ENCODE measurements at places on chromosomes 2 and 18.

DNA sequence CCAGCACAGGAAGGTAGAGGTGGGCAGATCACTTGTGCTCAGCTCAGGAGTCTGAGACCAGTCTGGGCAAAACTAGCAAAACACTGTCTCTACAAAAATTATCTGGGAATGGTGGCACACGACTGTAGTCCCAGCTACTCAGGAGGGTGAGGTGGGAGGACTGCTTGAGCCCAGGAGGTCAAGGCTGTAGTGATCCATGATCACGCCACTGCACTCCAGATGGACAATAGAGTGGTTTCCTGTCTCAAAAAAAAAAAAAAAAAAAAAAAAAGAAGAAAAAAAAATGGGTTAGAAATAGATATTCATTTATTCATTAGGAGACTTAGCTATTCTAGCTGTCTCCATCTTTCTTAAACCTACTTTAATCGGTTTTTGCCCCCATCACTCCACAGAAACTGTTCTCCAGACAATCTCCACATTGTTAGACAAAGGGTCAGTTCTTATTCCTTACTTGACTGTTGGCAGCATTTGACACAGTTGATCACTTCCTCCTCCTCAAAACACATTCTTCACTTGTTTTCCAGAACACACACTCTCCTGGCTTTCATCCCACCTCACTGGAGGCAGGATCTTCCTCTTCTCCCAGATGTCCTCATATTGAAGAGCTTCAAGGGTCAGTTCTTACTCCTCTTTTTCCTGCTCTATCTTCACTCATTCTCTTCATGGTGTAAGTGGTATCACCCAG lies 103.1 kb downstream of the DTNB start:
- no peak for DNase-seq

DNA sequence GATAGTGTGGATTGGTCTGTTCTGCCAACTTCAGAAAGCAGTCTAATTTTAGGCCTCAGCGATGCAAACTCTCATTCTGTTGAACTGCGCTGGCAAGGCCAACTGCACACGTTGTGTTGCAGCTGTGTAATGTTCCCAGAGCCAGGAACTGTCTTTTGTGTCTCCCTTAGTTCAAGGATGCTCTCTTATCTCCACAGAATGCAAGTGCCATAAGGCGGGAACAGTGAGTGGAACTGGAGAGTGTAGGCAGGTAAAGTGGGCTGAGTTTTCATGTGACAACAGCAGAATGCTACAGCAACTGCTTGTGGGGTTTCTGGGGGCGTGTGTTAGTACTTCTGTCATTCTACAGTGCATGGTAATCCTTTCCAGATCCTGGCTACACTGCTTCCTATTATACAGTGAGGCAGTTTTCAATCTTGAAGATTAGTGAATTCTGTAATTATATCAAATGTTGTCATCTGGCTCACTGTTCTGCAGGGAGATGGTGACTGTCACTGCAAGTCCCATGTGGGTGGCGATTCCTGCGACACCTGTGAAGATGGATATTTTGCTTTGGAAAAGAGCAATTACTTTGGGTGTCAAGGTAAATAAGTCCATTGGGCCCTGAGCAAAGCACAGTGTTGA lies 125.8 kb downstream of the LAMA3 start:
- no peak for DNase-seq

DNA sequence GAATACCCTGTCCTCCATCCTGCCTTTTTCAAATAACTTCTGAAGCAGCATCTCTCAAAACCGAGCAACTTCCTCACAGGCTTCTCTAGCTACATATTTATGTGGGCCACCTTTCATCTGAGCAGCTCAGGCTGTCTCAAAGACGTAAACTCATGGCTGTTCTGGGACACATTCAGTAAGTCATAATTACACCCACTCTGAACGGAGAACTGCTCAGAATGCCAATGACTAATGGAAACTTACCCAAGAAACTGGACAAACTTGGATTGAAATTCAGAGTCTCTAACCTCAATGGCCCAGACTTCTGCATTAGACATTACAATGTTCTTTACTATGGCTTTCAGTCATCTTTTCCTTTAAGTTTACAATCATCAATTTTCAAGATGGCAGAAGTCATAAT lies 145.2 kb downstream of the RAD51AP2 start:
- no peak for DNase-seq

DNA sequence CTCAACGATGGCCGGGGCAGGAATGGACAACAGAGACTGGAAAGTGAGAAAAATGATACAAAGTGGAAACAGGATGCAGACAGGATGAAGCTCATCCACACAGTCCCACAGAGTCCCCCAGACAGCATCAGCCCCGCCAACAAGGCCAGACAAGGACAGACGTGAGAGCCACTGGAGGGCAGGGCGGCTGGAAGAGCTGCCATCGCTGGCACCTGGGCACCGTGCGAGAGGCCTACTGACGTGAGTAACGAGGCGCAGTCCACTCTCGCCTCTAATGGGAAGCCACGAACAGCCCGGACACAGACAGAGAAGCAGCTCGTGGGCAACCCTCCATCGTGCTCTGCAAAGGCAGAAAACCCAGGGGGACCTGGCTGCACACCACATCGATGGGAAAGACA lies 17.1 kb downstream of the HDAC4 start:
- no peak for DNase-seq

DNA sequence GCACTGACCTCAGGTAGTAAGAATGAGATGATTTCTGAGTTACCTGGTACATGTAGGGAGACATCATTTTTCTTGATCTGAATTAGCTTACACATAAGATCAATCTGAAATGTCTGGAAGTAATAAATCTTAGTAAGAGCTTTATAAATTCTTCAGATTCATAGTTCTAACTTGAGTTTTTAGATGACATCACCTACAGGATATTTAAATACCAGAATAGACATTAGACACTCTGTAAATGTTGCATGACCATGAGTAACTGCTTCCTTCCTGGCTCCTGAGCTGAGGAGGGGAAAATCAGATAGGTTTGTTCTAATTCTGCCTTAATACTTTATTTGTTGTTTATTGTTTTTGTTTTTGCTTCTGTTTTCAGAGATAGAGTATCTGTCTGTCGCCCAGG lies 181.8 kb downstream of the PHLPP1 start:
- no peak for DNase-seq

DNA sequence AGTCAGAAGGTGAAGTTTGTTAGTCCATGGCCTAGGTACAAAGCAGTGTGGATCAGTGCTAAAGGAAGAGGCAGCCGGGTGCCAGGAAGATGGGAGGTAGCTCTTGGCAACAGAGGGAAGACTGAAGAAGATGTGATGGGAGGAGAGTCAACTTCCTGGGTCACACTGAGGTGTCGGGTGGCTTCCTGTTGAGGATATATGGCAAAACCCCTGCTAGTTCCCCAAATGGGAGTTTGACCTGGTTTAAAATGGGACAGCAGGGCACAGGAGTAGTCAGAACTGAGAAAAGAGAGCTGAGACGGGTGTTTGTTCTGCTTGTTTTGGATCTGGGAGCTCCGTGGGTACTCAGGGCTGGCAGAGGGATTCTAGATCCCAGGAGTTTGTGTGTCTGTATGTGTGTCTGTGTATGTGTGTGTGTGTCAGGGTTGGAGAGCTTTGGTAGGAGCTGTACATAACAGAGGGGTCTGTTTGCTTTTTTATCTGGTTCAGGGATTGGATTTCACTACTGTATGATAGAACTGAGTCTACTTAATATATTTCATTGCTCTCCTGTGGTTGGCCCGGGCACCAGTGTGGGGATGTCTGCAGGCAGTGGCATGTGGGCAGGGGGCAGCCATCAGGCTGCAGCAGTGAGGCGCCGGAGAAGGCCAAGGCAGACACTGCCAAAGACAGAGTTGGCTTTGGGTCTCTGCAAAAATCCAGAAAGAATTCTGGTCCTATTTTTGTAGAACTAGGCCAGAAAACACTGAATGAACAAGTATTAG lies 17.1 kb downstream of the MXD1 start:
- DNase-seq, result no peak

- no peak for DNase-seq
Measured at GRCh38 chr18:23053776-23054457, 81.4 kb upstream of the CABLES1 start.

GRCh38 chr2:232250246-232251175 lies 128.0 kb upstream of the ALPP start:
- no peak for DNase-seq

DNA sequence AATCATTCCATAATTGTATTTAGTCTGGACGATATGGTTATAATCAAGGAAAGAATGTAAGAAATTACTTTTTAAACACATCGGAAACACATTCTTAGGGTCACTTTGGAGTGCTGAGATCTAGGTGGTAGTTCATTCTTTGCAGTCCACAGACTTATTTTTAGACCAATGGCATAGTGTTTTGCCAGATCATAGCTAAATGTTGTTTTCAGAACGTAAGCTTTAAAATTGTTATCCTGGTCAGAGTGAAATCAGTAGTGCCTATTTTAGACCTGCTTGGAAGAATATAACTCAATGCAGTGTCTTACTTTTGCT lies 4.3 kb downstream of the MYL12A start:
- no peak for DNase-seq

GRCh38 chr2:150400849-150401248 lies 86.6 kb downstream of the RND3 start:
- DNase-seq, result no peak

DNA sequence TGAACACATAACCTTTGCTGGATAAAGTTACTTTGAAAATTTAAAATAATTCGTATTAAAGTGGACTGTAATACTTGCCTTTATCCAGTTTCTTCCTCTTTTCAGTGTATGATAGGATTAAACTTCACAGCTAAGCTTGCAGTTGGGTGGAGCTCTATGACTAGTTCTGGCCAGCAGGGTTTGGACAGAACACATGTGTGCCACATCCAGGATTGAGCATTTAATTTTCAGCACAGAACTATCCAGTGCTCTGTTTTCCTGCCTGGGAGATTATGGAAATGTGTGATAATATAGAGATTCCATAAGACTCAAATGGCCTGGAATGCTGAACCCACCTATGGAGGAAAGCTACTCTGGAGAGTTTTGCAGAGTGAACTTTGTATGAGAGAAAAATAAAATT lies 200.2 kb downstream of the OSR1 start:
- no peak for DNase-seq

GRCh38 chr2:18009891-18010290 lies 131.4 kb downstream of the KCNS3 start:
- no peak for DNase-seq

DNA sequence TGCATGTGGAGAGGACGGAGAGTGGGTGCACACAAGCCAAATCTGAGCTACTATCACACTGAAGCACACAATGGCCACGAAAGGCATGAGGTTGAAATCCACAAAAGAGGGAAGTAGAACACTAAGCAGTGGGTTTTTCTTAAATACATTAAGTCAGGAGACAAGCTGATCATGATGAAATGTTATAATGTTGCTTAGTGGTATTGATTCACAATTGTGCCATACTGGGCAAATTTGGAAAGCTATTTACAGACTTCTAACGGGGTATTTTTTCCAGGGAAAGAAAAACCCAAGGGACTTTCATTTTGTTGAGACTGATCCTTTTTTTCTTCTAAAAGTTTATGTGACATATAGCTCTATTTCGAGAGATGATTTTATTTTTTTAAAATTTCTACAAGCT lies 100.8 kb upstream of the CNGA3 start:
- DNase-seq, result no peak

DNA sequence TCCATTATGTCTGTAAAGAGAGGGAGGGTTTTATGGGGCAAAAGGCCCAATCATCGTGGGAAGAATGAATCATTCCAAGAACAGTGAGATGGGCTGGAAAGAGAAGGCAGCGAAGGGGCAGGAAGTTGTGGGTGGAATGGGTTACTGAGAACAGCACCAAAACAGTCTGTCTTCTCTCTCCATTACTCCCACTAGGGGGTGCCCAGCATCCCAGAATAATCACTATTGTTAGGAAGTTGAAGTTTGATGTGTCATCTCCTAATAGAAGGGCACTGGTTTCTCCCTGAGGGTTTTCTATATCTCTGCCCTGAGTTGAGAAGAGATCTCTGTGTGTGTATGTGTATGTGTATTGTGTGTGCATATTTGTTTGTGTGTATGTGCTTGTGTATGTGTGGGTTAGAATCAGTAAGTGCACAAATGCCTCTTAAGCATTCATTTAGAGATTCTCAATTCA lies 76.6 kb upstream of the MAP4K3 start:
- DNase-seq, result peak; percentile 25

DNA sequence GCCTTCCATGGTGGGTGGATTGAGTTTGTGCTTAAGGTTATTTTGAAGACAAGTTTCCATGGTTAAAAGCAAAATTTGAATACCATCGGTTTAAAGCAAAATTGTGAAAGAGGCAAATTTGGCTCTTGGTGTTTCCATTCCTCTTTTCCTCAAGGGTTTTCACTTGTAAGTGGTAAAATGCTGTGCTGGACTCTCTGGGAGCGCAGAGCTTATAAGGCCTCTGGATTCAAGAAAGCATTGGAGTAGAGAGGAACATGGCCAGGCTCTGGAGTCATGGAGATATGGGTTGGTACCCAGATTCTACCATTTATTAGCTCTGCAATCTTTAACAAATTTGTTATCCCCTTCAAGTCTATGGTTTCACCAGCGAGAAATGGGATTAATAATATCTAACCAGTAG lies 17.5 kb downstream of the KCNE4 start:
- no peak for DNase-seq

DNA sequence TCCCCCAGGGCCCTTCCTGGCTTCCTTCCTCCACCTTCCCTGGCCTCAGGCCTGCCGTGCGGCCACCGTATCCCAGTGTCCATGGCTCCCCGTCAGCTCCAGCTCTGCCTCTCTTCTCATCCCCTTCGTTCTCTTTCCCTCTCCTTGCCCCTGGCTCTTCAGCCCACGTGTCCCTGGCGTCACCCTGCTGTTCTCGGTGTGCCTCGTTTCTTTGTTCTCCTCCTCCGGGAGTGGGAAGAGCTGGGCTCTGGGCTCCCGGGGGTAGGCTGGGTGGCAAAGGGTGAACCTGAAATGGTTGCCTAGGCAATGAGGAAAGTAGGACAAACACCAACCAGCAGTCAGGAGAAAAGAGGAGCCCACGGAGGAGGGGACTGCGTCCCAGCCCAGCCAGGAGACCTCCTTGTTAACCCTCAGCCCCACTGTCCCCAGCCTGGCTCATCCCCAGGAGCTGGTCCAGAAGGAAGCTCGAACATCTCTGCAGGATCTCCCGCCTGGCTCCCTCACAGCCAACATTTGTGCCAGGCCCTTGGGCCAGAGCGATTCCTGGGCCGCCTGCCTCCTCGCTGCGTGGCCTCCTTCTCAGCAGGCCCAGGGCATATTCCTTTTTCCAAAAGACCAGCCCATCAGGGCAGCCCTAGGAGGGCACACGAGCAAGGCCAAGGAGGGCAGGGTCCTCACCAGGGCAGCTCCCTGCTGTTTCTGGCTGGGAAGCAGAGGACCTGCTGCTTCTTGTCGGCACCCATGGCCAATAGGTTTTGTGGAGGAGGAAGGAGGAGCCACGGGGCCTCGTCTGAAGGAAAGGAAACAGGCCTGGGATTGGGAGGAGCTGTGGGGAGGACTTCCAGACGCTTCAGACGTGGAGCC lies 30.9 kb upstream of the DNMT3A start:
- no peak for DNase-seq

DNA sequence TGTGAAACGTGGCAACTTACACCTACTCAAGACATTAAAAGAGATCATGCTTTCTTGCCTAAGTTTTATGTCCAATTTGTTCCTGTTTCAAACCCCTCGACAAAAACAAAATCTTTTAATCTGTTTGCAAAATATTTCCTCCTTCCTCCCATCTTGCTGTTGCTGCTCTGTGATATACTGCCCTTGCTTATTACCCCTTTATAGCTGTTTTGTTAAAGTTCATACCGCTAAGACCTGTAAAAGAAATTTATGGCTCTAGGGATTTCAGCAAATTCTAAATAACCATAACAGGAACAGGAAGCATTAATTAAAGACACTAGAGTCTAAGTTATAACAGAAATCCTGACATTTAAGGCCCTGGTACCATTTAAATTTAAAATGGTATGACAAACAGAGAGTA lies 1268.2 kb upstream of the PIK3C3 start:
- DNase-seq, result no peak
